PC-9 (cell line): ENCODE measurements at places on chromosomes 2 and 18. TPM values are rescaled to one million over a fixed set of nuclear protein-coding genes. Genes with fewer than 3 reads are reported as not detected.

Gene CDK15
- total RNA-seq = not detected in 2 replicates

Gene SLC23A3
- 7.1 and 7.9 TPM in 2 replicates for total RNA-seq

Gene DIPK1C
- total RNA-seq = not detected in 2 replicates

- H3K4me1 ChIP-seq = no peaks in the 10 kb centered on the region
- H3K36me3 ChIP-seq = no peaks in the 10 kb centered on the region
- H3K27ac ChIP-seq = no peak overlapping the region
- DNase-seq = no peak
- H3K4me3 ChIP-seq = no peak overlapping the region
- peaks cover 20% of the 10 kb centered on the region for H3K27me3 ChIP-seq
Observed at GRCh38 chr2:230840301-230840700, 24.4 kb upstream of the ITM2C start.

- H3K4me3 ChIP-seq = no peak overlapping the region
- peaks cover 4% of the 10 kb centered on the region; the same call in 1 of the 2 replicates for H3K36me3 ChIP-seq
- peaks cover 40% of the 10 kb centered on the region for H3K4me1 ChIP-seq
- no peaks in the 10 kb centered on the region for H3K27me3 ChIP-seq
- DNase-seq = no peak
Observed at GRCh38 chr2:240888130-240888889, 7.6 kb downstream of the MAB21L4 start.

DNA sequence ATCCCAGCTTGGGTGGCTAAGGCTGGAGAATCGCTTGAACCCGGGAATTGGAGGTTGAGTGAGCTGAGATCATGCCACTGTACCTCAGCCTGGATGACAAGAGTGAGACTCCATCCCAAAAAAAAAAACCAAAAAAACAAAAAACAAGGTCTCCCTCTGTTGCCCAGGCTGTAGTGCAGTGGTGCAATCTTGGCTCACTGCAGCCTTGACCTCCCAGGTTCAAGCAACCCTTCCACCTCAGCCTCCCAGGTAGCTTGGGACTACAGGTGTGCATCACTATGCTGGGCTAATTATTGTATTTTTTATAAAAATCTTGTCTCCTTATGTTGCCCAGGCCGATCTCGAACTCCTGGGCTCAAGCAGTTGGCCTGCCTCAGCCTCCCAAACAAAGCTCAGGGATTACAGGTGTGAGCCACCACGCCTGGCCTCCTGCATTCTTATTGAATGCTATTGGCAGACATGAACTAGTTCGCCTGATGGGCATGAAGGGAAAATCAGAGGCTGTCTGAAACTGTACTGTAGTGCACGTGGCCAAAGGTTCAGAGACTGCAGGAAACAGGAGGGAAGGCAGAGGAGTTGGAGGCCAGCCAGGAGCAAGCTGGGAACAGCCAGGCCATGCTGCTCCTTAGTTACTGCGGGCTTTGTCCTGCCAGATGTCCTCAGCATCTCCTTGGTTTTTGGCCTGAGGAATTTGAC lies 16.0 kb upstream of the ASXL2 start:
- H3K4me1 ChIP-seq = no peaks in the 10 kb centered on the region
- no peaks in the 10 kb centered on the region for H3K27me3 ChIP-seq
- DNase-seq = no peak
- H3K4me3 ChIP-seq = no peak overlapping the region

- H3K4me1 ChIP-seq = no peaks in the 10 kb centered on the region
- no peaks in the 10 kb centered on the region for H3K36me3 ChIP-seq
- H3K27ac ChIP-seq = no peak overlapping the region
- DNase-seq = no peak
- H3K4me3 ChIP-seq = no peak overlapping the region
- H3K27me3 ChIP-seq = no peaks in the 10 kb centered on the region
Observed at GRCh38 chr2:145751155-145751554, 1231.2 kb upstream of the ZEB2 start.
